Activated effector memory CD4-positive, alpha-beta T cell treated with anti-CD3 and anti-CD28 coated beads, Interleukin-2, amount 50 U/mL, for 16 hours (primary cell): ENCODE measurements at places on chromosomes 3 and 15.

- no peak for DNase-seq
Observed at GRCh38 chr3:7658294-7658693, 797.4 kb downstream of the GRM7 start.

DNA sequence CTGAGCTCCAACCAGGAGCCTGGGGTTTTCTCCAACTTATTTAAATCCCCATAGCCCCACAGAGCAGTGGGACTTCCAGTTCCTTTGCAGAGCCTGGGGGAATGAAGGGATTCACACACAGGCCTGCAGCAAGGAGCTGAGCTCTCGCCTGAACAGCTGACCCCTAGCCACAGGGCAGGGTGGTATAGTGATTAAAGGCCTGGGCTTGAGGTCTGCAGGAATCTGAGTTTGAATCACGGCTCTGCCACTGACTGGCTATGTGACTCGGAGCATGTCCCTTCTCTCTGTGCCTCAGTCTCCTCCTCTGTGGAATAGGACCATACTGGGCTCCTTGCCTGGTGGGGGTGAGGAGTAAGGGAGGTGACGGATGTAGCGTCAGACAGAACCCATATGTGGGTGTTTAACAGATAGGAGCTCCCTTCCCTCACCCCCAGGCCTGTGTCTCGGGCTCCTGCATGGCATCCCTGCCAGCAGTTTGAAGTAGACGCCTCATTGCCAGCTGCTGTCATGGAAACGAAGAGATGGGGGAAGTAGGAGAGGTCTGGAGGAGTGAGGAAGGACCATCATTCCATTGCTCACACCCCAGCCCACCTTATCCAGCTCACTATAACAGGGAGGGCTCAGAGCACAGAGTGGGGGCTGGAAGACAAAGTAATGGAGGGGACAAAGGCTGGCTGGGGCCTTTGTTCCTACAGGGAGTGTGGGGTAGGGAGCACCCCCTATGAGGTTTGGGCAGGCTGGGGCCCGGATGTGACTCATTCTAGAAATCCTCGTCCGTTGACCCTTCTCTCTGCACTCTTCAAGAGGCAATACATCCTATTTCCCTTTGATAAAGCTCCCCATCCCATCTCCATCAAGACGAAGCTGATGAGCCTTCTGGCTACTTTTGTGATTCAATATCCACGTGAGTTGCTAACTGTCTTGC lies 14.8 kb downstream of the HRH1 start:
- no peak for DNase-seq

DNA sequence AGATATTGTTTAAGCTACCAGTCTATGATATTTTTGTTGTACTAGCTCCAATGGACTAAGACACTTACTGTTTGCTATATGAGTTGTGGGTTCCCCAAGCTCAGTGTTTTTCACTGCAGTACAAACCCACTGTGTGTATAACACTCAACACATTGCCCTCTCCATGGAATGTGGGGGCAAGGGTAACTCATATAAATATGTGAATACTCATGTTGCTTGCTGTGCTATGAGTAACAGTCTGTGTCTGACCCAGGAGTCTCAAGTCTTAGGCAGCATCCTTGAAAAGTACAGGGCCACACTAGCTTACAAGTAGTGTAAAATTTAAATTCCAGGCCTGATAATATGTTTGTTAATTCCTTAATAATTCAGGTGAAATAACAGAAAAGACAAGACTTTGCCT lies 22.5 kb upstream of the CNTN3 start:
- DNase-seq: no peak

- no peak for DNase-seq
Observed at GRCh38 chr3:166123576-166123975, 286.4 kb upstream of the BCHE start.

DNA sequence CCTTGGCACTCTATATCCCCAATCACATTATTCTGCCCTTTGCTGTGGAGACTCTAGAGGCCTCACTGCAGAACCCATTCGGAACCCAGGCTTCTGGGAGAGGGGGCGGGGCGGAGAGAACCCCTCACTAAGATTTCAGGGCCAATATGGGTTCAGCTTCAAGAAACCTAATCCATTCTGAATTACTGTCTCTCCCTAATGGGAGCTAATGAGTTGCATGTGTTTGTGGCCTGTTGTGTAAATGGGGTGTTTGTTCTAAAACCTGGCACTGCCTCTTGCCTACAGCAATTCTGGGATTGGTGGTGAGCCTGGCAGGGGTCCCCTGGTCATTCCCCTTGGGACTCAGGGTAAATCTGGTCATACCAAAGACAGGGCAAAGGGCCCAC lies 605 bp upstream of the RASL12 start:
- DNase-seq: no peak

- no peak for DNase-seq
Observed at GRCh38 chr3:36876181-36876936, 68.5 kb downstream of the TRANK1 start.

DNA sequence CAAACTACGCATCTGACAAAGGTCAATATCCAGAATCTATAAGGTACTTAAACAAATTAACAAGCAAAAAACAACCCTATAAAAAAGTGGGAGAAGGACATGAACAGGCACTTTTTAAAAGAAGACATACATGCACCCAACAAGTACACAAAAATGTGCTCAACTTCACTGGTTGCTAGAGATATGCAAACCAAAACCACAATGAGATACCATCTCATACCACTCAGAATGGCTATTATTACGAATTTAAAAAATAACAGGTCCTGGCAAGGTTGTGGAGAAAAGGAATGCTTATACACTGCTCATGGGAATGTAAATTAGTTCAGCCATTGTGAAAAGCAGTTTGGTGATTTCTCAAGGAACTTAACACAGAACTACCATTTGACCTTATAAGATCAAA lies 175.6 kb upstream of the MLF1 start:
- no peak for DNase-seq

DNA sequence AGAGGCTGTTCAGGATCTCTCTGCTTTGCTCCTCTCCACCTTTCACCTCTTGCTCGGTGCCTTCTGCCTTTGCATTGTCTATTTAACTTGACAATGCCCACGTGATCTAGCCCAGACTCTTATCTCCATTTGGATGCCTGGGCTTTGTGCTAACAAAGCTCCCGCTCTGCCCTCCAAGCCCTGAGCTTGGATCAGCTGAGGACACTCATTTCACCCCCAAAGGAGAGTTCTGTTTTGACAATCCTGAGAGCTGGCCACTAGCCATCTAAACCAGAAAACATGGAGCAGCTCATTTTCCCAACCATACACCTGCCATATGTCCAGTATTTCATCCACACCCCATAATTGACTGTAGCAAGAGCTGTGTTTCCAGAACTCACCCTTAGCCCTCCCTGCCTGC lies 12.8 kb downstream of the GPR176 start:
- no peak for DNase-seq

- DNase-seq: no peak
Observed at GRCh38 chr15:90400005-90400758, 12.1 kb downstream of the IQGAP1 start.

- DNase-seq: no peak
Observed at GRCh38 chr15:70437089-70437488, 326.3 kb downstream of the UACA start.

GRCh38 chr3:25096536-25096935 lies 331.5 kb upstream of the RARB start:
- DNase-seq: no peak

DNA sequence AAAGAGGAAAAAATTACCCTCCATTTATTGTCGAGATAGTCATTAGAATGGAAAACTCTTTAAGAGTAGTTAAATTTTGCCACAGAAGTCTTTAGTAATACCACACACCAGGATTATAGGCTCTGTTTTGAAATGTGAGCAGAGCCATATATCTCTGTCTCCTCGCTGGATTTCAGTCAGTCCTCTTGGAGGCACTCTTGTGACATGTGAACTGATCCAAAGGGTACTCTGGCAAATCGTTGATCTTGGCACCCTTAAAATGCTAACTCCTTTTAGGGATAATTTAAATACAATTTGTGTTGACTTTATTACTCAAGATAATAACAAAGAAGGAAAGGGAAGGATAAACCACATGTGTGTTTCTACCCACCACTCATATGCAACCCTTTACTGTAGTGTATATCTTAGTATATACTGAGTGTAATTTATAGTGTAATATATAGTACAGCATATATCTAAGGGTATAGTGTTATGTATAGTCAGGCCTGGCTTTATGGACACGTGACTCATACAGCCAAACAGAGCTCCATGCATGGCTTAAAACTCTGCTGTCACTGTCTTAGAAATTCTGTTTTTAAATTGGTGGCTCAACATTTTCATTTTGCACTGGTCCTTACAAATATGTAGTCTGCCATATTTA lies 12.3 kb upstream of the KPNA4 start:
- DNase-seq: no peak

DNA sequence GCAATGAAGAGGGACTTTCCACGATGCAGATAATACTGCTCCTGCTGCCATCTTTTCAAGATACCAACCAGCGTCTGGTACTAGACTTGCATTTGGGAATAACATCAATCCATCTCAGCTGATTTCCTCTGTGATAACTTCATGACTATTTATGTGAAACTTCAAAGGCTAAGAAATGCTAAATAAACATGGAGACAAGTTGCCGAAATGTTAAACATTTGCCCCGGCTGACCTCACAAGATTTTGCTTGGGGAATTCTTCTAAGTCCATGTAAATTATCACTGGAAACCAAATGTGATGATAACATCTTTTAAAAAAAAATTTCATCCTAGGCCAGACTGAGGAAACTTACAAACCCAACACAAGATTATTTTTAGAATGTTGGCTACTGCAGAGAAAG lies 185.8 kb upstream of the PRICKLE2 start:
- DNase-seq: no peak

DNA sequence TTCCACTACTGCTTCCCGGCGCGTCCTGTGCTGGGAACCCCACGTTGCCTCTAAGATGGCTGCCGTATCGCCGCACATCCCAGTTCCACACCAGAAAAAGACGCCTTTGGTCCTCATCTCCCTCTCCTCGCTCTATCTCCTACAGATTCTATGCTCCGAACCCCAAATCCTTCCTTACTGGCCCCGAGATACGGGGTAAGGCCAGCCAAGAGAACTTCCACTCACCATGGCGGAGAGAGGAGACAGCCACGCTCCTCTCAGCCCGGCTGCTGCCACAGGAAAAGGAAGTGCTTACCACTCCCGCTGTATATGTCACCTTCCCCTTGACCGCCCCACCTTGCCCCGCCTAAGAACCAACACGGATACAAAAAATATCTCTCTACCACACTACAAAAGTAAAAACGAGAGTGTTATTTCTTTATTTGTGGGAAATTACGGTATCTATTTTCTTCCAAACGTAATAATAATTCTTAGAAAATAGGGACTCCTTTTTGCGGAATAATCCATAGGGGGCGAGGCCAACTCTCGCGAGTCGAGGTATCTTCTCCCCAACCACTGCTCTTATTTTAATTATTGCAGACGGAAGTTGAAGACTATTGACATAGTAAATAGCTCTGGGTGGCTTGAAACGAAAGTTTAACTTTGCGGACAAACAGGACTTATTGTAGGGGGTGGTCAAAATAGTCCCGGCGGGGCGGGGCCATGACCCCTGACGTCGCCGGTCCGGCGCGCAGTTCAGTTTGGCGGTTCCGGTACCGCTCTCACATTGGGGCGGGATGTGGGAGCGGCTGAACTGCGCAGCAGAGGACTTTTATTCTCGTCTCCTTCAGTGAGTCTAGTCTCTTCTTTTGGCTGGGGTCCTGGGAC lies at the start of the genes RPL4 and ZWILCH:
RPL4 (minus strand) TSS at position 293 of the 867 bp plus-strand sequence; CDS start at position 228, 65 bp downstream.
ZWILCH (plus strand) TSS at position 764 of the 867 bp plus-strand sequence; CDS start at position 777, 13 bp downstream.
- DNase-seq: peak; percentile 94

DNA sequence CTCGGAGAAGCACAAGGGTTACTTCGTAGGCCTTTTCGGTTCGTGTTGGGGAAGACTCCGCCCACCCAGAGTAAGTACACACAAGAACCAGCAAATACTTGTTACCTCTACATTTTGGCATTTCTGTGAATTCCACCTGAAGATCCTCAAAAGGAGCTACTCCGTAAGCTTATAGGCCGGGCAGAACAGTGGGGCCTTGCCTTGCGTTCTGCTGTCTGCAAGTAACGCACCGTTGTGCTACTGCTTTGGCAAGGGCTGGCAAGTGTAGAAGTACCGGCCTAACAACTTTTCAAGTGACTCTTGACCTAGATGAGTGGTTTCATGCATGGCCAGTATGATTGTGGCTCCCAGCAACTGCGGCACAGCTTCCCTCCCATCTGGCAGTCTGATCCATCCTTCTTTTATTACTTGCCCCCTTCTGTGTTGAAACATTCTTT lies 6.4 kb upstream of the DNAAF4 start:
- no peak for DNase-seq

- no peak for DNase-seq
Observed at GRCh38 chr15:78389322-78389721, 48.7 kb upstream of the IREB2 start.

GRCh38 chr3:43786526-43787305 lies 96.0 kb downstream of the ABHD5 start:
- DNase-seq: no peak

DNA sequence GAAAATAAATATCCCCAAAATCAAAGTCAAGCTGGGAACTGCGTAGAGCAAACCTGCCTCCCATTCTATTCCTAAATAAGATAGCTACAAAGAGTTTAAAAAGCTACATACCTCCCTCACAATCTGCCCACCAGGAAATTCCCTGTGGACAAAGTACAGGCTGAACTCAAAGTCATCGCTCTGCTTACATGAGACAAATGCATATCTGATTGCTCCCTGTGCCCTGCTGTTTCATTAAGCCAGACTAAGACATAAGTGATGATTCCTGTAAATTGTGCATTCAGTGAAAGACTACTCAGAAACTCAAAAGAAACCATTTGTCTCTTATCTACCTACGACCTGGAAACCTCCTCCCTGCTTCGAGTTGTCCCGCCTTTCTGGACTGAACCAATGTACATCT lies 28.5 kb upstream of the EIF4A2 start:
- no peak for DNase-seq

- no peak for DNase-seq
Observed at GRCh38 chr3:193828477-193828876, 235.5 kb downstream of the OPA1 start.

- DNase-seq: no peak
Observed at GRCh38 chr15:96336596-96337364, 6.3 kb downstream of the NR2F2 start.
